ENCODE measurements at places on chromosomes 5 and 9.
A peak's percentile ranks its signal among the peaks of the same experiment; 100 is the strongest.

DNA sequence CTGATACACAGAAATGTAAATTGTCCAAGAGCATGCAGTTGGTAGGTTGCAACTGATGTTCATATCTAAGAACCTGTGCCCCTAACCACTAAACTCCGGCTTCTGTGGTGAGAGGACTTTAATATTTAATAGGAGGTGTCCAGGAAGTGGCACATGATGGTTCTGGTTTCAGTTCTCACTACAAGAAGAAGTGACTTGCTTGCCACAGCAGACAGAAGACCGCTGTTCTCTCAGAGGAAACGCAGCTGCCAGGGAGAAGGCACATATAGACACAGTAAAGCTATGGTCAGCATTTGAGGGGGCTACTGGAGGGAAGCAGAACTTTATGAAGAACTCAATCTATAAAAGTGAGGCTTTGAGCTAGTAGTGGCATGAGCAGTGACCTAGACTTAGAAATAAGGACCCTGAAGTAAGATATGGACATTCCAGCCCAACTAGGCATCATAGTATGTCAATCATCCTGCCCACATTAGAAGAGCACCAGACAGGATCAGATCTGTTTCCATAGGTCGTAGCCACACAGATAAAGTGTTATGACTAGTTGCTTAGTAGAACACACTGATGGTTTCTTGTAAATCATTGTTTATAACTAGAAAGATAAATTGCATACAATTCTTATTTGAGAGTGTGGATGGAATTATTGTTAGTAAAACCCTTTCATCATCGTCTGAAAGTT lies 36.4 kb upstream of the DAB2 start:
- peak; percentile 9 for DNase-seq

GRCh38 chr9:93808115-93809029 lies 146.8 kb downstream of the BARX1 start:
- no peak for DNase-seq

- DNase-seq: no peak
Observed at GRCh38 chr5:74538206-74538661, 102.3 kb downstream of the ENC1 start.

DNA sequence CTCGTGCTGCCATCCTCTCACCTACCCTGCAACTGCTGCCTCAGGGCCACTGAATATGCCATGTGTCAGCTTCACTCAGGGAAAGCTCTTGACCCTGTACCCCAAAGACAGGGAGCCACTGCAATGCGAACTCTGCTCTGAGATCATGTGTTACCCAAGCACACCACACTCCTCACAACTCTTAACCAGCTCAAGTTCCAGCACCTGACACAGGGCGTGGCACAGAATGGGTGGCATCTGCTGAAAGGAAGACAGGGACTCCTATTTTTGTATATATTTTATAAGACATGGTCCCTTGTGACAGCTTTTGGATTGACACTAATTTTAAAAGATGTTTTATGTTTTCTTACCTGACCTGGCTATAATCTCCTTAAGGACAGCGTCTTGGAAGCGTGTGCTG lies 10.7 kb downstream of the PHYKPL start:
- no peak for DNase-seq

DNA sequence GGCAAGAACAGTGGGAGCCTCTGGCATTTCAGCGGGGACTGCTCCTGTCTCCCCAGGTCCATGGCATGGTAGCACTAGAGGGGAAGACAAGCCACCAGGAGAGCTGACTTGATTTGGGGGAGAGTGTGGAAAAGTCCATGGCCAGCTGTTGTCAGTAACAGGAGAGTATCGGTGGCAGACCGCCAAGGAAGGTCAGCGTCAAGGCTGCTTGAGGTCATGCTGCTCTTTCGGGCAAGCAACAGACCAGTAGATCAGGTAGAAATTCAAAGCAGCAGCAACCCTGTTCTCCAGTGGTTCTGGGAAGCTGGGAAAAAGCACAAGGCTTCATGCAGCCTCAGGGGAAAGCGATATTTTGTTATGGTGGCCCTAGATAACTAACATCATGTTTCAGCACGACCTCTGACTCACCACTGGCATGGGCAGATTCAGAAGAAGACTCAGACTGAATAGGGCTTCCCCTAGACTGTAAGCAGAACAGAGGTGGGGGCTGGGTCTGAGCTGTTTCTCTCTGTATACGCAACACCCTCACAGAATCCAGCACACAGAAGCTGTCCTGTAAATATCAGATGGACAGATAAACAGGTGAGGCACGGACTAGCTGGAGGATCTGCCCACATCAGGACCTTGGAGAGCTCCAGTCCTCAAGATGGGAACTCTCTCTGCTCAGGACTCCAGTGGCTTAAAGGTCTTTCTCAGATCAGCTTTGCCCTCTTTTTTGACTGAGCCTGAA lies 35.2 kb upstream of the PLEKHG4B start:
- no peak for DNase-seq

DNA sequence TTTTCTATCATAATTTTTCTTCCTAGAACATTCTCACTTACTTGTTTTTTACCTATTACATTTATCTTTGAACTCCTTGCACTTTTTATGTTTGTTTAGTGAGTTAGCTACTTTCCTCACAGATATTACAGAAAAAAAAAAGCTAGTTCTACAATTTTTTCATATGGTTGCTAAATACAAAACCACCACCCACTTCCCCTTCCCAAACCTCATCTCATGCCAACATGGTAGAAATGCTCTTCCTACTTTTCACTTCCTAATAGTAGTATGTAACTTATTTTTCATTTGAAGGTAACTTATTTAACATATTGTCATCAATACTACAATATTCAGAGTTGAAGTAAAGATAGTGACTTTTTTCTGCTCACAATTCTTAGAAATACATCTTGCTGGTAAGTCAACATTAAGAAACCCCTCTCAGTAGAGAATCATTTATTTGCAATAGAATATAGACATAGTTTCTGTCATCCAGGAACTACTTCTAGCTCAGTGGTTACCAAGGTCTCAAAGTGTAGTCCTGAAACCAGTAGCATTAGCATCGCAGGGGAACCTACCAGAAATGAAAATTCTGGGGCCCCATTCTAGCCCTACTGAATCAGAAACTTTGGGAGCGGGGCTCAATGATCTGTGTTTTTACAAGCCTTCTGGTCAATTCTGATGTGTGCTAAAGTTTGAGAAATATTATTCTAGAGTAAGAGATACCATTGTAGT lies 1124.6 kb downstream of the DTWD2 start:
- no peak for DNase-seq

GRCh38 chr9:134214766-134215419 lies 50.5 kb upstream of the RNU6ATAC start:
- DNase-seq: no peak

DNA sequence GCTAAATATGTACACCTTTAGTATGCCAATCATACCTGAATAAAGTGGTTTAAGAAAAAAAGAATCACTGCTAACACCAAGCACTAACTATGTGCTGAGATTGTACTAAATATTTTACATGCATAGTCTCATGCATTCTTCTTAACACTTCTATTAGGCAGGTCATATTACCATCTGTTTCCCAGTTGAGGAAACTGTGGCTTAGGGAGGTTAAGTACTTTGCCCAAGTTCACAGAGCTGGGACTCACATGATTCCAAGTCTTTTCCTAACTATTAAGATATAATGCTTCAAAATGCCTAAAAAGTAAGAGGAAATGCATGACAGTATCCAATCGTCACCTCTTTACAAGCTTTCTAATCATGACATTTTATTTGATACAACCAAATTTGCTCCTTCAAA lies 69.2 kb upstream of the PLPP6 start:
- no peak for DNase-seq

GRCh38 chr9:90815183-90815943 lies 13.7 kb downstream of the SYK start:
- no peak for DNase-seq

DNA sequence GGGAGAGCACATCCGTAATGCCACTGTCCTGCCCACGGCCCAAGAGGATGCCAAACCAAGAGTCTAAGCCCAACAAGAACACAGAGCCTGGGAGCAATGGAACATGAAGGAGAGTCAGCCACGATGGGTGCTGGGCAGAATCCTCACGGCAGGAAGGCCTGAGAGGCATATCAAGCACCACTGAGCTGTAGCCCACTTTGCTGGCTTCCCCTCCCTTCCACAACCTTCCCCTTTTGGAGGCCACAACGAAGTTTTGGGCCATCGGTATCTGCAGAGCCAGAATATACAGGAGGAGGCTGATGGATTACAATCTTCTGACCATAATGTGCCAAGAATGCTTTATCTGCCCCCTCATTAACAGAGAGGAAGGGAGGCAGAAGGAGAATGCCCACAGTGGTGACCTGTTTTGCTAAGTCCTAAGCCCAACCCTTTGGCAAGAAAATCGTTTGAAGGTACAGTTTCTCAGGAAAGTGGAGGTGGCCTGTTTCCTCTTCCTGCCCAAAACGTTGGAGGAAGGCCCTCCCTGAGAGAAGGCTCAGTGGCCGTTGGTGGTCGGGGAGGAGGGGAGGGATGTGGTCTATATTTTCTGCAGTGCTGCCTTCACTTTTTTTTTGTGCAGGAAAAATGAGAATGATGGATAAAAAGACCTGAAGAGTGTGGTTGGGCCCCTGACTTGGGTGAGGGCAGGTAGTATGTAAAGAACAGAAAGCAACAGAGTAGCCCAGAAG lies 26.2 kb downstream of the MACROH2A1 start:
- DNase-seq: no peak

- no peak for DNase-seq
Observed at GRCh38 chr5:172187118-172188032, 649 bp downstream of the STK10 start.

DNA sequence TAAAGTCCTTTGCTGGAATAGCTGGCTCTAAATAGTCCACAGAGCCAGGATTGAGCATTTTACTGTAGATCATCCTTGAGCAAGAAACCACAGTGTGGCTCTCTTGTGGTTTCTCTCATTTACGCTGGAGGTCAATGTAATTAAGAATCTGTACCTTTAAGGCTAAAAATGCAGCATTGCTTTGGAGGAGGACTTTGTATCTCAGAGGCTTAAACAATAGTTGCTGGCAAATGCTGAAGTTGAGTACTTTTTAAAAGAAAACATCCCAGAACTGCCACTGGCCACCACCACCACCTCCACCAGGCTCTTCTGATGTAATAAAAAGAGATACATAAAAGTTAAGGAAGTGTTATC lies 177.3 kb upstream of the ADAMTSL1 start:
- no peak for DNase-seq

GRCh38 chr5:102958481-102959011 lies 161.4 kb downstream of the GIN1 start:
- no peak for DNase-seq

GRCh38 chr9:77847059-77847499 lies 184.5 kb downstream of the GNAQ start:
- DNase-seq: no peak

DNA sequence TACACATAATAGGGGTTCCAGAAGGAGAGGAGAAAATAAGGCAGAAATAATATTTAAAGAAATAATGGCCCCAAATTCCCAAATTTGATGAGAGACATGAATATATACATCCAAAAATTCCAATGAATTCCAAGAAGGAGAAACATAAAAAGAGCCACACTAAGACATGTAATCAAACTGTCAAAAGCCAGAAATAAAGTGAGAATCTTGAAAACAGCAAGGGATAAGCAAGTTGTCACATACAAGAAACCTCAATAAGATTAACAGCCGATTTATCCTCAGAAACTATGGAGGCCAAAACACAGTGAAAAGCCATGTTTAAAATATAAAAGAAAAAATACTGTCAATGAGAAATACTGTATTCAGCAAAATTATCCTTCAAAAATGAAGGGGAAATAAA lies 14.5 kb downstream of the CATSPER3 start:
- no peak for DNase-seq

DNA sequence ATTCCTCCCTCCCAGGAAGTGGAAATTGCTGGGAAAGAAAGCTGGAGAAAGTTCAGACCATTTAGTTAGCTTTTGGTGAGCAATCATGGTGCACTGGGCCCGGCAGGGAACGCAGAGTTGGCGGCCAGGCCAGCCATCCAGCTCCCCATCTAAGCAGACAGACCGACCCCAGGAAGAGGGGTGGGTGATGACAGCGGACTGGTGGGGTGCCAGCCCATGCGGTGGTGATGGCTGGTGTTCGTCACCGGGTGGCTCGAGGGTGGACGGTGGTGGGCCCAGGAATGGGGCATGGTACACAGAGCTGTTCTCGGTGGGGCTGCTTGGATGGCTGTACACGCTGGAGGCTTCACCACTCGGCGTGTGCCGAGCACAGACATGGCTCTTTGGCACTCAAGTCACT lies 85.6 kb upstream of the ARAP3 start:
- no peak for DNase-seq

- DNase-seq: no peak
Observed at GRCh38 chr5:170316937-170317336, 19.4 kb upstream of the LCP2 start.

DNA sequence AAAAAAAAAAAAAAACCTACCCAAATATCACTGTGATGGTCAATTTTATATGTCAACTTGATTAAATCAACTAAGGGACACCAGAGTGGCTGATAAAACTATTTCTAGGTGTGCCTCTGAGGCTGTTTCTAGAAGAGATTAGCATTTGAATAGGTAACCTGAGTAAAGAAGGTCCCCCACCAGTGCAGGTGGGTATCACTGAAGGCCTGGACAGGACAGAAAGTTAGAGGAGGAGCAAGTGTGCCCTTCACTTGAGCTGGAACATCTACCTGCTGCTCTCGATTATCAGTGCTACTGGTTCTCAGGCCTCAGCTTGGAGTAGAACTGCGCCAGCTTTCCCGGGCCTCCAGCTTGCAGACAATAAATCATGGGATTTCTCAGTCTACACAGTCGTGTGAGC lies 88.7 kb downstream of the TLE1 start:
- DNase-seq: no peak

DNA sequence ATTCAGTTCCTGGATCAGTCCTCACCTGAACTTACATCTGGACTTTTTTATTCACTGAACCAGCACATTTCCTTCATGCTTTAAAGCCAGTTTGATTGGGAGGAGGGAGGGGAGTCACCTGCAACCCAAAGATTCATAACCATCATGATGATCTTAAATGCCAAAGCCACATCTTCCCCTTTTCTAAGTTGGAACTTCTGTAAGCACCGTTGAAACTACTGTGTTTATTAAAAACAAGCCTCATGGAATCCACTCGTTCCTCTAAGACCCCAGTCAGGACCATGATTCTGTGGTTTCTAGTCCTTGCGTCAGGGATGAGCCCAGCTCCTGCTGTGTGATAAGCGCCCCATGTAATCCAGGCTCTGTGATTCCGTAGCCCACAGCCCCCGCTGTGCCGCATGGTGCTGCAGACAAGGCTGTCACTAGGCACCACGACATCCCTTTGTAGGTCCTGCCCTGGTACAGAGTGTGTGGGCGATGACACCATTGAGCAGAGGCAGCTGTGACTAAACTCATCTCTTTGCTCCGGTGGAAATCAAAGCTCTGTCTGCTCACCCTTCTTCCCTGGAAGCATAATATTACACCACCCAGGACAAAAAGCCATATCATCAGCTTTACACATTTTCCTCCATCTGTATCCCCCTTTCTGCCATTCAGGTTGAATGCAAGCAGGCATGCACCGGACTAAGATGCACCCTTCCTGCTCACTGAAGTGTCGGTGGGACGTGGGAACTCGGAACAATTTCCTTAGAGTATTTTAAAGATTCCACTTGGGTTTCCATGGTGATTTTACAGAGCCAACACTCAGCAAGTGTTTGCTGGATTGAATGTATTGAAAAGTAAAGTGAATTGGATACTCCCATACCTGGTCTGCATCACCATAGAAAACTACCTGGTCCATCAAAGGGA lies 132.0 kb upstream of the FSTL4 start:
- no peak for DNase-seq

Measured in GM12878 (cell line).